ENCODE measurements at places on chromosomes 7 and 10.

DNA sequence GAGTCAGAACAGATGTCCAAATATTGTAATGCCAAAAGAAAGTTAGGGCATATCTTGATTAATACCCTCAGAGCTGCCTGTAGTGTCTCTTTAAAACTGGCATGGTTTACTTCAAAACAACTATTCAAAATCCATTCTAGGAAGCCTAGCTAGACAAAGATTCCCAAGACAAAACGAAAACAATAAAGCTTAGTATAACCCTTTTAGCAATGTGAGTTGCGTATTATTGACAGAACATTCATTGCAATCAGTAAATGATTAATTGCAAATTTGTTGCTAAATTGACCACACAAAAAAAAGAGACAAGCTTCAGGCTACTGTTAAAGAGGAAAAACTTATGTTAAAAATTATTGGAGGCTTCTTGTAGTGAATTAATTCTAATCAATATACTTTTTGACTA is 406.9 kb downstream of the DGKB start:
- DNase-seq = no peak

DNA sequence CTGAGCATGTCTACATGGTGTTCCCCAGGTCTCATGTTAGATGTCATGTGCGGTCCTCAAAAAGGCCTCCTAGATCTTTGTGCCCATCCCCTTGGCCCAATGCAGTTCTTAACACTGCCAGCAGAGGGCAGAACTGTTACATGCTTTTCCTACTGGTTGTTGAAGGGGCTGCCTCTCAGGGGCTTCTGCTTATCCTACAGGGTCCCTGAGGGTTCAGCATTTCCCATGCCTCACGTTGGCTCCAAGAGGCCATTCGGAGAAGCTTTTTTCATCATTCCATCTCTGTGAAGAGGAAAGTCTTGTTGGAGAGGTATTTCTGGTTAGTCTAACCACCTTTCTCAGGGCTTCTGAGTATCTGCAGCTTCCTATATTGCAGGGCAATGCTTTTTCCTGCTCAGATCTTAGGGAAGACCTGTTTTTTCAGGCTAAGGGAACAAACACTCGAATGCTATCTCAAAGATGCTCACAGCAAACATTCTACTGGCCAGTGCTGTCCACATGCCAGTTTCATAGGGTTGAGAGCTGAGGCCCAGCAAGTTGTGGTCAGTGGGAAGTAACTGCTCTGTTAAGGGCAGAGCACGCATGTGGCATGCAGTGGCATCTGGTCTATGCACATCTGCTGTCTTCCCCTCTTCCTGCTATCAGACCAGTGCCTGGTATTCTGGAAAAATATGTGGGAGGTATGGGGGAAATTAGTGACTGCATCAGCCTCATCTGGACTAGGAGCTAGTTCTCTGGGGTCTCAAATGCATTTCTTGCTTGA is 31.5 kb downstream of the MBL2 start:
- DNase-seq = peak; percentile 49

DNA sequence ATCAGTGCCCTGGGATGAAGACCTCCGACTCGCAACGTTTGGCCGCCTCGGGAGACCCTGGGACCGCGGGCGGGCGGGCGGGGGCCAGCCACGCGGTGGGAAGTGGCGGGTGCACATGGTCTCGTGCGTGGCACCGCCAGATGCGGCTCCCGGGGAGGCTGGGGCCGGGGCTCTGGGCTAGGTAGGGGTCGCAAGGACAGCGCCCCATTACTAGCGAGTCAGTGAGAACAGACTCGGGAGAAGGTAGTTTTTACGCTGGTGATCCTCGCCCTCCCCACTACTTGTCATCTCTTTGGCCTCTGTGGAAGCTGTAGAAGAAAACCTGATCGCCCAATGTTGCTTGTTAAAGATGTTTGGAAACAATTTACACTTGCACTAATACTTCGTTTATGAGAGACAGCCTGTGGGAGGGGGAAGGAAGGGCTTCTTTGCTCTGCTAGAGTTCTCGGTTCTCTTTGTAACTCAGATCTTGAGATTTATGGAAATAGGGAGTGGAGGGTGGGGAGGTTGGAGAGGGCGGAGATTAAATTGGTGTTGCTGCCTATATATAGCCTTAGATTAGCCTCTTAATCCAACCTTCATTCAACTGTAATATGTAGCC is 591 bp downstream of the BZW2 start:
- DNase-seq = peak; percentile 16

GRCh38 chr7:140230516-140230860 is 53.7 kb upstream of the KDM7A start:
- peak; percentile 33 for DNase-seq

DNA sequence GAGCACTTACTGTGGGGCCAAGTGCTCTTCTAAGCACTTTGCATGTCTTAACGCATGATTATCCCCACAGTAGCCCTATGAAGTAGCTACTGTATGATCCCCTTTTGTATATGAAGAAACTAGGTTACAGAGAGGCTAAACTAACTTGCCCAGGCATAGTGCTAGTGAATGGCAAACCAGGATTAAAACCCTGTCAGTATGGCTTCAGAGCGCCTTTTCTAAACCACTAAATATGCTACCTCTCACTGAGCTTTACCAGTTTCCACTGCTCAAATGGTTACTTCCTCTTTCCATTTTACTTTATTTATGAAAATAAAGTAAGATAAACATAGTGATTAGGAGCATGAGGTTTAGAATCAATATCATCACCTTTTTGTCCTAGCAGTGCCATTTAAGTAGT is 73.6 kb downstream of the PODXL start:
- DNase-seq = no peak

DNA sequence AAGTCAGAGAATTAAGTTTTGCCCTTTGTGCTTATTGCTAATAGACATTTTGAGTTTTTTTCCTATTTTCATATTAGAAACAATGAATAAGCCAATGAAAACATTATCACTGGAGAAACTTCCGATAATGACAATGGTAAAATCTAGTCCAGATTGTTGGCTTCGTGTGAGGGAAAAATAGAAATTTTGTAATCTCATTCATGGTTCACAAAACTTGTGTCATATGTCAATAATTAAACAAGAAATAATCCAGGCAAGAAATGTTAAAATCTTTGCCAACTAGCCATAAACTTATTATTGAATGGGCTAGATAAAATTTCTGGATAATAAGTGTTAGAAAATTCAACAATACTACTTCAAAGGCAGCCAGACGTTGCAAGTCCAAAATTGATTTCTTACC is 36.6 kb downstream of the RNLS start:
- no peak for DNase-seq

- DNase-seq = no peak
Measured at GRCh38 chr7:149325248-149325647, 63.3 kb downstream of the ZNF783 start.

GRCh38 chr7:152664636-152665035 is 11.3 kb downstream of the XRCC2 start:
- no peak for DNase-seq

GRCh38 chr10:33473688-33474087 is 139.2 kb upstream of the NRP1 start:
- DNase-seq = no peak

DNA sequence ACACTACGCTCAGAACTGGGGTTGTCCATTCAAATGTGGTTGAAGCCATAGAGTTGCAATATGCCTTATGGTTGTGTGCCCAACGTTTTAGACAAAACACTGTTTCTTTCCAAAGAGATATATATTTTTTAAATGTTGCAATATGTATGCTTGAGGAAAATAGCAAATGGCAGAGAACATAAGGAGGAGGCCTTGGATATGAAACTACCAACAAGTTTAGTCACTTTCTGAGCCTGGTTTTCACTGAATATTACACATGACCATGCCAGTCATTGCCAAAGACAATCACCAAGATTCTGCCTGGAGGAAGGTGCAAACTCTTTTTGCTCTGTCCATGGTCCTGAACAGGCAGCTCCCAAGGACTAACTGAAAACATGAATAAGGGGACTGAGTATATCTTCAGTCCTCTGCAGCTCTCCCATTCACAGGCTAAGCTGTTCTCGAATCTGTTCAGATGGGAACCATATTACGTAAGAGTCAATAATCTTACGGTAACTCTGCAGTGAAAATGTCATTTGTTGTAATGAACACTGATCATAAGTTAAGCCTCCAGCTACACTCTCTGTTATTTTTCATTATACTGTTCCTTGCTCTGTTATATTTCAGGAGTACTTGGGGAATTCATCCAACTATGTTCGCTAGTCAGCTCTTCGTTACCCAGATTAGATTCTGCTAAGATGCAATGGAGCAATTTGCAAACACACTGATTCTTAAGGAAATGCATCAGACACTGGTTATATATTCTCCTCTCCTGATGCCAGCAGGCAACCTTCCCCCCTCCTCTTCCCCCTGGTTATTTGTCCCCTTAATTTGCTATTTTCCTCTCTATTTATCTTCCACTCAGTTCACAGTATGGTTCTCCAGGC is 90.7 kb upstream of the C1QL3 start:
- DNase-seq = no peak

DNA sequence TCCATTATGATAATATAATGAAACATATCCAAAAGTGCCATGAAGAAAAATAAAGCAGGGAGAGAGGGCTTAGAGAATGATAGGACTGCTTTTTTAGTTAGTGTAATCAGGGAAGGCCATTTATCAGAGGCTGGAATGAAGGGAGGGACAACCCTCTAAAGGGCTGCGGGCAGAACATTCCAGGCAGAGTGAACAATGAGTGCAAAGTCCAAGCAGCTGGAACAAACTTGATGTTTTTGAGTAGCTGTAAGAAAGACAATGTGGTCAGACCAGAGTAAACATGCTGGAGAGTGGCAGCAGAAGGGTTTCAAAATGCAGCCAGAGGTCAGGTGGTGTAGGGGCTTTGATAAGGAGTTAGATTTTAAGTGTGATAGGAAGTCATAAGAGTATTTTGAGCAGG is 65.6 kb upstream of the CCDC6 start:
- DNase-seq = no peak

DNA sequence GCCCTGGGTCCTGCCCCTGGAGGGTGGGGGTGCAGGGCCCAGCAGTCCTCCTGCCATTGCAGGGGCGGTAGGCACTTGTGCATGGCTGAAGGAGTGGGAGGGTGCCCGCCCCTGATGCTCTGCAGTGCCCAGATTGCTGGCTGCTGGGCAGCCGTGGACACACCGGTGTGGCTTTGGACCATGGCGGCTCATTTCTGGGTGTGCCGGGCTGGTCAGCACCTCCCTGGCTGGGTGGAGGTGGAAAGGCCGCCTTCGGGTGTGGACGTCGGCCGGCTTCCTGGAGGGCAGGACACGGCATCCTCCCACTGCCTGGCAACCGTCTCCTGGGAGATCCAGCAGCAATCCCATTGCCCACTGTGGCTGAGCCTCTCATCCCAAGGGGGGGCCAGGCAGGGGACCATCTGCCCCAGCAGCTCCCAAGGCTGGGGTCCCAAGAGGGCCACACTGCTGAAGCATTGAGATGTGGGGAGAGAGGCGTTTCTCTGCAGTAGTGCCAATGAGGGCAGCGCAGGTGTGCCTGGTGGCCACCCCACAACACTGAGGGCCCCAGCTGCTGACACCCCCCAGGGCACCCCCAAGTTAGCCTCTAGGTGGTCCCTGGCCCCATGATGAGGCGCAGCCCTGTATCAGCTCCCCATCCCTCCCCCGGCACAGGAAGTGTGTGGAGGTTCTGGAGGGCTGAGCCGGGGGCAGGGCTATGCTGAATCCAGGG is 12.9 kb downstream of the TTYH3 start:
- DNase-seq = no peak

GRCh38 chr7:125491137-125491536 is 561.5 kb upstream of the POT1 start:
- no peak for DNase-seq

- no peak for DNase-seq
Measured at GRCh38 chr10:3281941-3282673, 109.5 kb upstream of the PITRM1 start.

DNA sequence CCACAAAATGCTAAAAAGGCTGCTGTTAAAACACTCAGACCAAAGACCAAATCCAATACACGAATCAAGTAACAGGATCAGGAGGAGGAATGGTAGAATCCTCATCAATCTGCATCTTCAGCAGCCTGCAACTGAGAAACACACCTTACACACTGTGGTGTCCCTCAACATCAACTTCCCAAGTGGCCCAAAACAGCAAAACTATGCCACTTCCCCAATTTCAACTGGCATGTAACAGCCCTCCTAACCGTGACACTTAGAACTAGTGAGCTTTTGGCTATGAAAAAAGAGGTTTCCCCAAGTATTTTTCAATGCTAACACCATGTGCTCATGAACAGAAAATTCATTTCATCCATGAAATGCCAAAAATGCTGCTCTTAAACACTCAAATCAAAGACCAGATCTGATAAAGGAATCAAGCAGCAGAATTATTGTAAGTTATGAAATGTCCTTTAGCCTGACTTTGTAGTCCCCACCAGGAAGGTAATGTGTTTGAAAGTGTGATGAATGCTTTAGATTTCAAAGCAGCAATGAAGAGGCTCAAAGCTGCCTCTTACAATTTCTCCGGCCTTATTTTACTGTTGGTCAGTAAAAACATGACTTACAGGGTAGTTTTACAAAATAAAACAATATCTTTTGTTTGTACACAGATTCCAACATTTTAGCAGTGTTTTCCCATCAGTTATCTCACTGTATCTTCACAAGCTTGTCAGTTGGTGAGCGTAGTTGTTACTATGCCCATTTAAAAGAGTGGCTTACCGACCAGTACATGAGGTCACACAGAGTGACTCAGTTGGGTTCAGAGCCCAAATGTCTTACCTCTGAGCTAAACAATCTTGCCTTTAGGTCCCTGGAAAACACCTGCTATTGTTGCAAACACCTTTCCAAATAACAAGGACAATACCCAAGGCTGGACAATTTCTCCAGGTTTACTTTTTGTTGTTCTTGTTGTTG is 65.7 kb upstream of the ASAH2 start:
- no peak for DNase-seq

GRCh38 chr10:122362621-122363020 is 11.9 kb upstream of the PLEKHA1 start:
- no peak for DNase-seq

DNA sequence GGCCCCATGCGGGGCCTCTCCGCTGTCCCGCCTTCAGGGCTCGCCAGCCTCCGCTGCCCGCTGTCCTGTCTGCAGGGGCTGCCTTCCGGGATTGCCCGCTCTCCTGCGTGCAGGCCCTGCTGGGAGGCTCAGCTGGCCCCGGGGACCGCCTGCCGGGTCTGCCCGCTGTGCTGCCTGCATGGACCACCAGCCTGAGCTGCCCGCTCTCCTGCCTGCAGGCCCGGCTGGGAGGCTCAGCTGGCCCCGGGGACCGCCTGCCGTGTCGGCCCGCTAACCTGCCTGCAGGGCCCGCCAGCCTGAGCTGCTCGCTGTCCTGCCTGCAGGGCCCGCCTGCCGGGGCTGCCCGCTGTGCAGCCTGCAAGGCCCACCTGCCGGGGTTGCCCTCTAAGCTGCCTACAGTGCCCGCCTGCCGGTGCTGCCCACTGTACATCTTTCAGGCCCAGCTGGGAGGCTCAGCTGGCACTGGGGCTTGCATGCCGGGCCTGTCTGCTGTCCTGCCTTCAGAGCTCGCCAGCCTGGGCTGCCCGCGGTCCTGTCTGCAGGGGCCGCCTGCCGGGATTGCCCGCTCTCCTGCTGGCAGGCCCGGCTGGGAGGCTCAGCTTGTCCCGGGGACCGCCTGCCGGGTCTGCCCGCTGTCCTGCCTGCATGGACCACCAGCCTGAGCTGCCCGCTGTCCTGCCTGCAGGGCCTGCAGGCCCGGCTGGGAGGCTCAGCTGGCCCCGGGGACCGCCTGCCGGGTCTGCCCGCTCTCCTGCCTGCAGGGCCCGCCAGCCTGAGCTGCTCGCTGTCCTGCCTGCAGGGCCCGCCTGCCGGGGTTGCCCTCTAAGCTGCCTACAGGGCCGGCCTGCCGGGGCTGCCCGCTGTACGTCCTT is 165.1 kb downstream of the GLRX3 start:
- no peak for DNase-seq

GRCh38 chr7:66205741-66206090 is 582 bp downstream of the TPST1 start:
- peak; percentile 14 for DNase-seq
